Stimulated activated CD4-positive, alpha-beta T cell treated with anti-CD3 and anti-CD28 coated beads, TNF-alpha, amount 100 ng/mL, for 4 hours (primary cell): ENCODE measurements at places on chromosomes 16 and 17.

DNA sequence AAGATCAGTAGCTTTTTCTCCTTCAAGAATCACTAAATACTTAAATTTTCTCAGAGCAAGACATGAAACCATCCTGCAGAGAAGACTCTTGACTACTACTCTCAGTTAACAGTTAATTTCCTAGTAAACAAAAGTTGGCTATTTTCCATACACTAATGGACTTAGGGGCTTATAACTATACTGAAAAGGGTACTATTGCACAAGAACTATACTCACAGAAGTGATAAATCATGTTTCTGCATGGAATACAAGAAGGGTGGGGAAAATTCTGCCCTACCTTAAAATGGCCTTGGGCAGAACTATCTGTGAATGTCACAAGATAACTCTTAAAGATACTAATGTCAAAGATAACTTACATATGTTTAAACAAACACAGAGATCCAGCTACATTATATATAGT, 12.5 kb downstream of the ZNF652 start:
- DNase-seq: no peak

DNA sequence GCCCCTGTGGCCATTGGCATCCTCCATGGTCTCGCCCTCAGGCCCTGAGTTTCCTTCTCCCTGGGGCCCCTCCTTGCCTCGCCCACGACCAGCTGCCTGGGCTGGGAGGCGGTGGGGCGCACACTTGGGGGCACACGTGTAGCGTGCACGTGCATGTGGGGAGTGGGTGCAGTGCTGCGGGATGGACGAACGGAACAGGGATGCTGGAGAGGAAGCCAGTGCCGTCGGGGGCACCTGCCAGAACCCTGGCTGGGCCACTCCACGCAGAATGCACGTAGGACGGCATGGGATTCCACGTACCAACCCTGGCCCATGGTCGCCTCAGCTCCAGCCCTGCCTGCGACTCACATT, 80.4 kb downstream of the KLHDC4 start:
- DNase-seq: no peak

DNA sequence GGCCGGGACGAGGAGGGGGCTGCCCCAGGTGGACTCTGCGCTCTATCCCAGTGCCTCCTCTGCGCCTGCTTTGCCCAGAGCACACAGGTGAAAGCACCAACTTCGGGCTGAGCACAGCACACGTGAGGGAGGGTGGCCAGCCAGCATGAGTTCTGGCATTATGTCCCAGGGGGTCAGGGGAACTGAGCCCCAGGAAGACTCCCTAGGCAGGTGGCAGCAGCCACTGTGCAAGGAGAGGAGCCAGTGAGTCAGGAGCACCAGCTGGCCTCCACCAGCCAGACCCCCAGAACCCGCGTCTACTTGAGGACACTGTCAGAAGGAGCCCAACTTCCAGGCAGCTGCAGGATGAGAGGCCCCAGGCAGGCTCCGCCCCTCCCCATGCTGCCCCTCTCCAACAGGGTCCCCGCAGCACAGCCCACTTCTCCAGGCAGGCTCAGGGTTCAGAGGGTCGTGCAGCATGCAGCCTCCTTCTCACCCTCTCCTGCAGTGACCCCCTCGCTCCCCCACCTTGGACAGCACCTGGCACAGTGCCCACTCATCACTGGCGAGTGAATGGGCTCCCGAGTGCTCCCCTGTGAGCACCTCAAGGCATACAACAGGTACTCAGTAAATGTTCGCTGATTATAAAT, 44.2 kb upstream of the RASD1 start:
- no peak for DNase-seq

GRCh38 chr17:12730931-12731521, 58.3 kb upstream of the ARHGAP44 start:
- no peak for DNase-seq

DNA sequence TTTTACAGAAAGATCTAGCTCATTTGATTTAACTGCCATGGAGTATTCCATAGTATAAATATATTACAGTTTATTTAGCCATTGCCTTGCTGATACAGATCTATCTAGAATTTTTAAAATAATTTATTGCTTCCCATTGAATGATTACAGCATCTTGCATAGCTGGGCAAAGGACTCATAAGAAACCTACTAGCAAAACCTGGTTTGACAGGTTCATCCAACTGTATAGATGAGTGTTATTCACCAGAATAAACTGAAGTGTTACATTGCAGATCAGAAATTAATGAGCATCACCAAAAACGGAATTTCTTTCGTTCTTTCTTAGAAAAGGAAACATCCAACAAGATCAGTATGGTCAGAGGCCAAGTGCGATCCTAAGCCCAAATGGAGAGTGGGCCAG, 202.2 kb upstream of the CACNG5 start:
- DNase-seq: no peak

GRCh38 chr17:57357392-57357784, 101.1 kb downstream of the MSI2 start:
- DNase-seq: no peak
